ENCODE measurements at places on chromosomes 2 and 18. TPM values are rescaled to one million over a fixed set of nuclear protein-coding genes. Genes with fewer than 3 reads are reported as not detected.
A peak's percentile ranks its signal among the peaks of the same experiment; 100 is the strongest.

Gene ACMSD
- not detected for total RNA-seq

Gene BBS5
- 7.3 TPM for total RNA-seq

Gene SP5
- not detected for total RNA-seq

Gene CD207
- total RNA-seq: not detected

Gene ETAA1
- 20.0 TPM for total RNA-seq

Gene NEU4
- not detected for total RNA-seq

Gene DSG4
- not detected for total RNA-seq

Gene RASGRP3
- total RNA-seq: 5.9 TPM

Gene SCRN3
- 34.6 TPM for total RNA-seq

- no peak for DNase-seq
Measured at GRCh38 chr2:117557626-117558025, 256.9 kb upstream of the DDX18 start.

- no peak for DNase-seq
Measured at GRCh38 chr18:72742002-72742401, 125.8 kb downstream of the NETO1 start.

- DNase-seq: peak; percentile 89
Measured at GRCh38 chr2:233443511-233444183, 89.4 kb downstream of the DGKD start.

DNA sequence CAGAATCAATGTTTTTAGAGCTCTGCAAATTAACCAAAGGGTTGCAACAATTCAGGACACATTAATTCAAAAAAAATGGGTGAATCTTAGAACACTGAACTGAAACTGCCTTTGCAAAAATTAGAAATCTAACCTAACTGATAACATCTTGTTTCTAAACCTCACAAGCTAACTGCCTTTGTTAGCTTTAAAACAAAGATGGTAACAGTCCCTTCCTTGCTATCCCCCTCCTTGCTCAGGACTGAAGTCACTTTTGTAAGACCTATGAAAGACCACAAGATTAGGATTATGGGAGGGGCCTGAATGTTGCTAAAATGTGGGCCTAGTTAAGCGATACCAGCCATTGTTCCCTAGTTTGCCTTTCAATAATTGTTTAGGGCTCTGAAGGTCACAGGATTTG is 44.9 kb upstream of the LONRF2 start:
- DNase-seq: no peak

DNA sequence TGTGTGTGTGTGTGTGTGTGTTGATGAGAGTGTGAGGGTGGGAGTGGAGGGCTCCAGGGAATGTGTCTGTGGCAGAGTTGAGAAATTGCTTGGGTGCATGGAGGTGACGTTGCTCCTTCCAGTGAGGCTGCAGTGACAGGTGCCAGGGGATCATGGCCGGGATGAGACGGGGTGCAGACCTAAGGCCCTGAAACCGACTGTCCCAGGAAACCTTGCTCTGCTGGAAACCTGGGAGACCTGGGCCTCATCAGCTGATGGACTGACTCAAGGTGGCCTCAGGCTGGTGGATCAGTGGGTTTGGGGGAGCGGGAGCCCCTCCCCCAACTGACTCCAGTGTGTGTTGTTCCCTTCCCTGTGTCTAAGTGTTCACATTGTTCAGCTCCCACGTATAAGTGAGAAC is 56.6 kb downstream of the INHBB start:
- no peak for DNase-seq

DNA sequence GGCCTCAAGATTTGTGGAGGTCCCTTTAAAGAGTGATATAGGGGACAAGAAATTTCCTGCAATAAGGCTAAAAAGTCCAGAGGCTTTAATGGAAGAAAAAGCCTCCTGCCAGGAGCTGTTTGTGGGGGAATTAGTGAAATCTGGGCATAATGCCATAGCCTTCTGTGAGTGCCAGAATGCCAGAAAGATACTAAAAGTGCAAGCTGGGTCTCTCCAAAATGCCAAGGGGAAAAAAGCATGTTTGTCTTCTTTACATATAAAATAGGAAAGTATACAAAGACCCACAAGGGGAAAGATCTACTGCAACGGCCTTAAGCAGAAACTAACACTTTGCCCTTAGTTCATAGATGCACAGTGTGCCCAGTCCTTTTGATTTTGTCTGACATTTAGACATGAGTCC is 647.7 kb upstream of the ZNF804A start:
- DNase-seq: no peak

DNA sequence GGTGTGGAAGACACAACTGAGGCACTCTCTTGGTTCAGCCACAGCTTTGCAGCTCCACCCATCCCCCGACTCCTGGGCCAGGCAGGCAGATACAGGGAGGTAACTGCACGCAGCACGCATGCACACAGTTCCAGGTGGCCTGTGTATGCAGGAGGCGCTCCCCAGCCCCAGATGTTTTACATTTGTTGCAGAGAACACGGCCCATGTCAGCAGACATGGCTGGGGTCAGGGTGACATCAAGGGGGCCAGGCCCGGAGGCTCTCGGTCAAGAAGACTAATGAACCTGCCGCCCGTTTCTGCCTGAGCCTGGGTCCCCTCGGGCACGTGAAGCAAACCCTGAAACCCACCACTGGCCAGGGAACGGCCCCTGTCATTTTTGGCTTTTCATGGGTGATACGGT is 57.3 kb downstream of the TWIST2 start:
- no peak for DNase-seq

GRCh38 chr2:25041307-25041927 is 459 bp upstream of the EFR3B start:
- peak; percentile 23 for DNase-seq

DNA sequence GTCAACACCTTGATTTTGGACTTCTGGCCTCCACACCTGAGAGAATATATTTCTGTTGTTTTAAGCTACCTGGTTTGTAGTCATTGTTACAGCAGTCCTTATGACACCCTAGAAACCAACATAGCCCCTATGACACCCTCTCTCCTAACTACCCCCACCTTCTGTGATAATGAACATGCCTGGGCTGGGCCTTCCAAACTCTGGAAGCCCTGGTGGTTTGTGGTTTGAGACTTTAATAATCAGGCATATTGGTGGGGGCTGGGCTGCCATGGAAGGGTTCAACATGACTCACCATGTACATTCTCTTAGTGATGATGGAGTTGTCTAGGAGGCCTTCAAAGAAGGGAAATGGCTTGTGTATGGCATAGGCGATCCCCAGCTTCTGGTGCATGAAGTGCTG is 3.3 kb downstream of the SP110 start:
- no peak for DNase-seq

DNA sequence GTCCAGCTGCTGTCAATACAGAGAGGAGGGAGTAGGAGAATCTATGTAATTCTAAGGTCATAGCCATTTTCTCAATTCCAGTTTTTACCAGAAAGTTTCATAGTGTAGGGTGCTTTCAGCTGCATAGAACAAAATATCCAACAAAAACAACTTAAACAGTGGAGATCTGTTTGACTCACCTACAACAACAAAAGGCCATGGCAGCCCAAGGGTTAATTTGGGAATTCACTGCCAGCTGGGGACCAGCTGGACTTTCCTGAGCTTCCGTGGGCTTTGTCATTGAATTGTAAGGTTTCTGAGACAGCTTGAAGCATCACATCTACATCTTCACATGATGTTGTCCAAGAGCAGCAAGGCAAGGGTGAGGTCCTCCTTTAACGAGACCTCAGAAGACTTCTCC is 512.7 kb downstream of the IRS1 start:
- no peak for DNase-seq

DNA sequence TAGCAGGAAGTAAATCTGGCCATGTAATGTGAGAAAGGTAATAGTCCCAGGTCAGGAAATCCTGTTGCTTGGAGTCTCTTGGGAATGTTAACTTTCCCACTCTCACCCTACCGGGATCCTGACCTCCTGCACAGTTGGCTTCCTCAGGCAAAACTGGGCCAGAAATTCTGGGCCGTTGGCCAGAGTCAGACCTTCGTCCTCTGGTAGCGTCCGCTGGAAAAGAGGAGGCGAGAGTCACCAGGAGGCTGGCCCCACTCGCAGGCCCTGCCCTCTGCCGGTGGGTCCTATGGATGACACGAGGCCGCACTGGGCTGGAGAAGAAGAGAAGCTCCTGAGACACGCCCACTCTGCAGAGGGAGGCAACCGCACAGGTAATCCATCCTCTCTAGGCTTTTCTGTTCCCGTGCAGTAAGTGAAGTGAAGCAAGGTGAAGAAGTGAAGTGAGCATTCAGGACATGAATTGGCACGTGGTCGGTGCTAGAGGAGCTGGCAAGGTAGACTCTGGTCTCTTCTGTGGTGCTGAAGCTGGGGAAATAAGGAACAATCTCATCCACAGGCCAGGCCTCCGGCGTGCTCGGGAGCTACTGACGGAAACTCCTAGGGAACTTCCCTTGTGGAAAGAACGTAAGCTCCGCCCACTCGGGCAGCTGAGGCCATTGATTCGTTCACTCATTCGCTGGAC is 182.7 kb upstream of the GLI2 start:
- peak; percentile 44 for DNase-seq

- DNase-seq: no peak
Measured at GRCh38 chr2:65620524-65620923, 188.1 kb upstream of the SPRED2 start.

DNA sequence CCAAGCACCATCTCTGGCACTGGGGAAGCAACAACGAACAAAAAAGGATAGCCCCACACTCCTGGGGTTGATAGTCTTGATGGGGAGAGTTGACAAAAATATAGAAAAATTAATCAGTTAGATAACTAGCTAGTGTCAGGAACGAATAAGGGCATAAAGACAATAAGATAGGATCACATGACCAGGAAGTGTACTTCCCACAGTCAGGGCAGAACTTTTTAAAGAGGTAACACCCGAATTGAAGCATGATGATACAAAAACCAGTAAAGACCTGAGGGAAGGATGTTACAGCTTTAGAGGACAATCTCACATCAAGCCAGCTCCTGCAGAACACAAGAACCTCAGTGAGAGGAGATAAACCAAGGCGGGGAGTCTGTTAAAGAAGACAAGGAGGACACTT is 295.4 kb upstream of the CRIM1 start:
- no peak for DNase-seq

DNA sequence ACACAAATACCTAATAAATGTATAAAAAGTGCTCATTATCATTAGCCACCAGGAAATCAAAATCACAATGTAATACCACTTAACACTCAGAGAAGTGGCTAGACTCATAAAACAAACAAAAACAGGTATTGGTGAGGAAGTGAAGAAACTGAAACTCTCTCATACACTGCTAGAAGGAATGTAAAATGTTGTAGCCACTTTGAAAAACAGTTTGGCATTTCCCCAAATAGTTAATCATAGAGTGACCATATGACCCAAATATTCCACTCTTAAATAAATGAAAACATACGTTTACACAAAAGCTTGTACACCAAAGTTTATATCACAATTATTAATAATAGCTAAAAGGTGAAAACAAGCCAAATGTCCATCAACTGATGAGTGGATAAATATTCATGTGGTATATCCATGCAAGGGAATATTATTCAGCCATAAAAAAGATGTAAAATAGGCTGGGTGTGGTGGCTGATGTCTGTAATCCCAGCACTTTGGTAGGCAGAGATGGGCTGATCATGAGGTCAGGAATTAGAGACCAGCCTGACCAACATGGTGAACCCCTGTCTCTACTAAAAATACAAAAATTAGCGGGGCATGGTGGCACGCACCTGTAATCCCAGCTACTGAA is 86.2 kb upstream of the COL5A2 start:
- no peak for DNase-seq

GRCh38 chr2:189514104-189514503 is 66.5 kb downstream of the SLC40A1 start:
- no peak for DNase-seq

DNA sequence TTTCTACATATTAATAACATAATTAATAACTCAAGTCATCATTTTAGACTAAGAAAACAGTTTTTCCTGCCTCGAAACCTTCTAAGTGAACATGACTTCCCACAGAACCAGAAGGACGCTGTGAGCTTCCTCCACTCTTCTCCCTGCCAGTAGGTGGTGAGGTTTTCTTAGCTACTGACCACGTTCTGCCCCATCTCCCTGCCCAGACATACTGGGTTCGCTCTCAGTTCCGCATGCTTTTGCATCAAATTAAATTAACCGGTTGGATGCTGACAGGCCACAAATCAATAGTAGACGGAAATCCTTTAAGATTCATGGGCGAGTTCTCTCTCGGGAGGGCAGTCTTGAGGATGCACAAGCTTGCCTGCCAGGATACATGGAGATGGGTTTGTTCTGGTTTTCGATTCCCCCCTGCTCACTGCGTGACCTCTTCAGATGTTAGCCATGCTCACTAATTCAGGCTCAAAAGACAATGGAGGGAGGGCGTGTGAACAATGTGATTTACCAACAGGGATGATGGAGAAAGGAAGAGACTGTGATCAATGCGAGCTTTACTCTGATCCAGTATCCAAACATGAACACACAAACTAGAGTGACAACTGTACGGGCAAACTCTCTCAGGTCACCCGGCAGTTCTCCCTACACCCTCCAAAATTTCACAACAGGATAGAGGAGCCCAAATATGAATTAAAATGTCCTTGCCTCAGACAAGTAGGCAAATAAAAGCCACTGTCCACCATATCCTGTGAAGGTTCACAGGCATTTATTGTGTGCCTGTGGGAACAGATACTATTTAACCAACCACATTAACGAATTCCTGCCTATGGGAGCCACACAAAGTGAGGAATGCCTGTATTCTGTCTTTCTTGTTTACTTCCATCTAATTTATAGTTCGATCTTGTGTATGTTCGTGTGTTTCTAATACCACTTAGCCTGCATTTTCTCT is 375.7 kb downstream of the EIPR1 start:
- DNase-seq: peak; percentile 0

DNA sequence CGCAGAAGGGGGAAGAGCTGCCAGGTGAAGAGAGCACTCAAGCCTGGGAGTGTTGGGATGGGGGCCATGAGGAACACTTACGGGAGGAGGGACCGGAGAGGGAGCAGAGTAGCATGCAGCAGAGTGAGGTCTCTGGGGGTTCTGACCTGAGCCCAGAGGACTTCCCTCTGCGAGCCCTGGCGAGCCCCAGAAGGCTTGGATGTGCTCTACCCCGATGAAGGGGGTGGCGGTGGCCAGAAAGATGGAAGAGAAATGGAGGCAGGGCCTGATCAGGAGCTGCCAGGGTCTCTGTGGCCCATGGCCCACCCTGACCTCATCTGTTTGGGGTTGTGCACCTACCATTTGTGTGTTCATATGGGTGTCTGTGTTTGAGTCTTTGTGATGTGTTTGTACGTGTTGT is 42.0 kb downstream of the CROCC2 start:
- no peak for DNase-seq

DNA sequence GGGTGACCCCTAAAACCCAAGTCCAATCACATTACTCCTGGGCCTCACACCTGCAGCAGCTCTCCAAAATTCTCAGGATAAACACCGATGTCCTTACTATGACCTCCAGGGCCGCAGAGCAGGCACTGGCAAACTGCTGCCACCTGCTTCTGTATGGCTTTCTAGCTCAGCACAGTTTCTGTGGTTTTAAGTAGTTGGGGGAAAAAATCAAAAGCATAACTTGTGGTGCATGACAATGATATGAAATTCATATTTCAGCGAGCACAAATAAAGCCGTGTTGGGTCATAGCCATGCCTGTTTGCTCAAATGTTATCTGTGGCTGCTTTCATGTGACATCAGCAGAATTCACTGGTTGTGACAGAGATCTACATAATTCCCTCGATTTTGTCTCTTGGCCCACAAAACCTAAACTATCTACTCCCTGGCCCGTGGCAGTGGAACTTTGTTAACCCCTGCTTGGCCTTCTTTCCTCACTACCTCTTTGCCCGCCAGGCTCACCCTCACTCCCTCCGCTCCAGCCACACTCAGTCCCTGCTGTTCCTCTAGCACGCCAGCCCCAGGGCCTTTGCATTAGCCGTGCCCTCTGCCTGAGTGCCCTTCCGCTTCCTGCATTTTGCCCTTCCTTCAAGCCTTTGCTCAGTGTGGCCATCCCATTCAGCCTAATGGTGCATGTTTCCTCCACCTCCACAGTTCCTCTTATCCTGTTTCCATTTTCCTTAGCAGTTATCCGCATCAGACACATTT is 108.3 kb downstream of the AGAP1 start:
- no peak for DNase-seq

GRCh38 chr2:148813603-148814065 is 61.4 kb upstream of the KIF5C start:
- DNase-seq: no peak

Measured in fibroblast of the aortic adventitia (primary cell).